ENCODE measurements at places on chromosomes 11 and 22. TPM values are rescaled to one million over a fixed set of nuclear protein-coding genes. Genes with fewer than 3 reads are reported as not detected.

The OR5A1 gene
- not detected for total RNA-seq

The TOMM22 gene
- 80.9 TPM for total RNA-seq

The CNIH2 gene
- 1.1 TPM for total RNA-seq

The HEPHL1 gene
- total RNA-seq, result not detected

The CD3D gene
- total RNA-seq, result not detected

The SYCE3 gene
- total RNA-seq, result 0.34 TPM

The JAML gene
- not detected for total RNA-seq

The INSC gene
- total RNA-seq, result not detected

The C11orf97 gene
- not detected for total RNA-seq

The TECTA gene
- total RNA-seq, result 0.04 TPM

The ARHGEF17 gene
- total RNA-seq, result 12.7 TPM

The SERHL2 gene
- 0.13 TPM for total RNA-seq

The RFPL1 gene
- total RNA-seq, result not detected

All from A549 treated with DMSO at 1 μM for 4 hours (cell line).